ENCODE measurements at places on chromosomes 11 and 22.

DNA sequence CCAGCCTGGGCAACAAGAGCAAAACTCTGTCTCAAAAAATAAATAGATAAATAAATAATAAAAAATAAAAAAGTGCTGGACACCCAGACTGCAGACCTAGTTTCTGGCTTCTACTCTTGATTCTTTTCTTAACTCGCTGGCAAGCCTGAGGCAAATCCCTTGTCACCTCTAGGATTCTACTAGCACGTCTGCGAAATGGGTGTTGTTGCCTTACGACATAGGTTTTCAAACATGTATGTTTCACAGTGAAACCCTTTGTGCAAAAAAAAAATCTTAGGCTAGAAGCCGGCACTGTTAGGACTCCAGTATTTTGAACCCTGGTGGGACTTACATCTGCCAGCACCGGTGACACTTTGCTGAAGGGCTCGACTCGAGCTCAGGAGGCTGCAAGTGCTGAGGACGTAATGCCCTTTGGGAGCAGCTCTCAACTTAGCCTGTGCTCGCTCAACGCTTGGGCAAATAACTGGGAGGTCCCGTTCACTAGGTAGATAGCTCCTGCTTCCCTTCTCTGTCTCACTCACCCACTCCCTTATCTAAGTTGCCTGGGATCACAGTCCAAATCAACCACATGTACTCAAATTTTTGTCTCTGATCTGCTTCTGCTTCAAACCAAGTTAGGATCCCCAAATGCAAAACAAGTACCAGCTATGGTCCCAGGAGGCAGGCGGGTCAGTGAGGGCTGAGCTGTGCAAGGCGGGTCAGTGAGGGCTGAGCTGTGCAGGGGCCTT, 34.7 kb upstream of the MYH9 start:
- no peak for DNase-seq

GRCh38 chr22:32803738-32804435, 2.4 kb downstream of the TIMP3 start:
- DNase-seq, result no peak

- no peak for DNase-seq
Observed at GRCh38 chr11:134050541-134051383, 18.1 kb upstream of the JAM3 start.

DNA sequence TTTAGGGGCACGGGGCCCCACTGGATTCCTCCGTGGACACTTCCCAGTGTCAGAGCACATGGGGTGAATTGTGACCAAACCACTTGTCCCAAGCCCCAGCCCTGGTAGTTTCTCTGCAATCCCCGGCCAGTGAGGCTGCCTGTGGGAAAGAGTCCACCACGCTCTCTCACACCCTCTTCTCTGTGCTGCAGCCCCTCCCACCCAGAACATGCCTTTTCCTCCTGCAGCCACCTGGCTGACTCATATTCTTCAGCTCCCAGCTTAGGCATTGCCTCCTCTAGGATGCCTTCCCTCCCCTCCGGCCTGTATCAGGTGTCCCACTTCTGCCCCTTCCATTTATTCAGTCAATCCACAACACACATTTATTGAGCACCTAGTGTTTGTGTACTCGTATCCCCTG, 5.4 kb upstream of the RPS6KB2 start:
- no peak for DNase-seq

DNA sequence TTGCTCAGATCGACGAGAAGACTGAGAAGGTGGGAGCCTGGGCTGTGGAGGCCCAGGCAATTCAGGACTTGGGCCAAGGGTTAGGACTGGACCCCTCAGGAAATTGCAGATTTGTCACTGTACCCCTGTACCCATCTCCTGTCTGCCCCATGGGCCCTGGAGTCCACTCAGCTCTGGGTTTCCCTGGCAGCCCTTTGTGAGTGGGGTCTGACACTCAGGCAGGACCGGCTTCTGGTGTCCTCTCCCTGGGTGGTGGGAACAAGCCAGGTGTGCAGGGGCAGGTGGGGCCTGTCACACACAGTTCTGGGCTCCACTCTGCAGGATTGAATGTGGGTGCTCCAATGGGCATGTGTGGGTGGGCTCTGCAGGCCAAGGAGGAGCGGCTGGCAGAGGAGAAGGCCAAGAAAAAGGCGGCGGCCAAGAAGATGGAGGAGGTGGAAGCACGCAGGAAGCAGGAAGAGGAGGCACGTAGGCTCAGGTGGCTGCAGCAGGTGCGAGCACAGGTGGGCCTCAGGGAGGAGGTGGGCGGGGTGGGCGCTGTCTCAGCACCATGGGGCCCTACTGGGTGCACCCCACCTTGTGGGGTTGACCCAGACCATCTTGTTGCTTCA, 21.6 kb downstream of the INCENP start:
- DNase-seq, result no peak

GRCh38 chr22:26502688-26503561, 9.3 kb downstream of the TFIP11 start:
- no peak for DNase-seq

All from foreskin melanocyte (primary cell).